Activated naive CD4-positive, alpha-beta T cell treated with anti-CD3 and anti-CD28 coated beads for 36 hours (primary cell): ENCODE measurements at places on chromosomes 11 and 22.

DNA sequence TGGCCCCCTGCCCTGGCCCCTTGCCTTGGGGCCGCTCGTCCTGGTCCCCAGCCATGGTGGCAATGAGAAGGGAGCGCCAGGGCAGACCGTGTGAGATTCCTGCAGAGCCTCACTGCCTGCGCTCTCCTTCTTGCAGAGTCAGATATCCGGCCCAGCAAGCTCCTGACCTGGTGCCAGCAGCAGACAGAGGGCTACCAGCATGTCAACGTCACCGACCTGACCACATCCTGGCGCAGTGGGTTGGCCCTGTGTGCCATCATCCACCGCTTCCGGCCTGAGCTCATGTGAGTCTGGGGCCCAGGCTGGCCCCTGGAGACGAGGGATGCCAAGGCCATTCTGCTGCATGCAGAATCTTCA is 114.1 kb downstream of the MICAL2 start:
- peak overlapping the region; percentile 82 for H3K27ac ChIP-seq
- H3K4me1 ChIP-seq, result peaks cover 31% of the 10 kb centered on the region
- no peaks in the 10 kb centered on the region for H3K27me3 ChIP-seq

GRCh38 chr11:120074076-120074475 is 63.8 kb downstream of the TRIM29 start:
- H3K4me3 ChIP-seq, result no peak overlapping the region
- no peak for DNase-seq
- H3K4me1 ChIP-seq, result no peaks in the 10 kb centered on the region
- no peak overlapping the region for H3K27ac ChIP-seq
- no peaks in the 10 kb centered on the region for H3K36me3 ChIP-seq

- H3K27ac ChIP-seq, result no peak overlapping the region
- H3K36me3 ChIP-seq, result peaks cover 2% of the 10 kb centered on the region
- H3K4me3 ChIP-seq, result no peak overlapping the region
These were observed 3.4 kb downstream of the GUCY1A2 start for GRCh38 chr11:107014871-107015270.

- H3K4me3 ChIP-seq, result no peak overlapping the region
- H3K36me3 ChIP-seq, result no peaks in the 10 kb centered on the region
- no peaks in the 10 kb centered on the region for H3K4me1 ChIP-seq
These were observed 218.7 kb upstream of the BLID start for GRCh38 chr11:122334546-122335339.

DNA sequence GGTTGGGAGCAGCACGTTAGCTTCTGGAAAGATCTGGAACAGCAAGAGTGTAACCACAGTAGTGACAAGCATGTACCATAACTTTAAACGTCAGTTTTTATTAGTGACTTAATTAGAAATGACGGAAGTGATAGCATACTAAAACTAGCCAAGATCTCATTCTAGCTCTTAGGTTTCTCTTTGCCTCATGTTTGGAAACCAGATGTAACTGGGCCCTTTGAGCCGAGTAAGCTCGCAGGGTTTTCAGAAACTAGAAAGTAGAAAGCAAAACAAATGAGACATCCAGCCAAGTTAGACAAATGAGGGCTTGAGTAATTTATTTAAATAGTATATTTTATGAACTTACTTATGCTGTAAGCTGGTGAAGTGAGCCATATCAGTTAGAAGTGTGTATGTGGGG is 40.2 kb upstream of the SLC5A12 start:
- H3K27ac ChIP-seq, result no peak overlapping the region
- no peaks in the 10 kb centered on the region for H3K36me3 ChIP-seq
- H3K27me3 ChIP-seq, result no peaks in the 10 kb centered on the region

DNA sequence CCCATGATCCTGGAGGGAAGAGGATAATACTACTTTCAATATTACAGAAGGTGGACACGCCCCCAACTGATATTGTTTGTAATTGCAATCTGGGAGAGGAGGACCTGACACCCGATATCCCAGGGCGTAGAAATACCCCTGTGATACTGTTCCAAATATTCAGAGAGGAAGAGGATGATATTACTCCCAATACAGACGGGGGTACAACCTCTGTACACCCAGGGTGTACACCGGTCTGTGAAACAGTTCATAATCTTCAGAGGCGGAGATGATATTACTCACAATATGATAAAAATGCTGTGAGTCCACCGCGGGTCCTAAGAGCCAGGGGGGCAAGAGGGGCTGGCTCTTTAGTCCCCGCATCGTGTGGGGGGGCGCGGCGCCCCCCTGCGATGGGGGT is 57.2 kb upstream of the ALDH3B2 start:
- no peaks in the 10 kb centered on the region for H3K36me3 ChIP-seq
- H3K4me3 ChIP-seq, result peak overlapping the region; percentile 55
- H3K4me1 ChIP-seq, result peaks cover 25% of the 10 kb centered on the region

GRCh38 chr11:82195283-82195682 is 538.4 kb downstream of the FAM181B start:
- no peak overlapping the region for H3K27ac ChIP-seq
- no peaks in the 10 kb centered on the region for H3K36me3 ChIP-seq
- no peak overlapping the region for H3K4me3 ChIP-seq
- no peak for DNase-seq
- H3K4me1 ChIP-seq, result no peaks in the 10 kb centered on the region

DNA sequence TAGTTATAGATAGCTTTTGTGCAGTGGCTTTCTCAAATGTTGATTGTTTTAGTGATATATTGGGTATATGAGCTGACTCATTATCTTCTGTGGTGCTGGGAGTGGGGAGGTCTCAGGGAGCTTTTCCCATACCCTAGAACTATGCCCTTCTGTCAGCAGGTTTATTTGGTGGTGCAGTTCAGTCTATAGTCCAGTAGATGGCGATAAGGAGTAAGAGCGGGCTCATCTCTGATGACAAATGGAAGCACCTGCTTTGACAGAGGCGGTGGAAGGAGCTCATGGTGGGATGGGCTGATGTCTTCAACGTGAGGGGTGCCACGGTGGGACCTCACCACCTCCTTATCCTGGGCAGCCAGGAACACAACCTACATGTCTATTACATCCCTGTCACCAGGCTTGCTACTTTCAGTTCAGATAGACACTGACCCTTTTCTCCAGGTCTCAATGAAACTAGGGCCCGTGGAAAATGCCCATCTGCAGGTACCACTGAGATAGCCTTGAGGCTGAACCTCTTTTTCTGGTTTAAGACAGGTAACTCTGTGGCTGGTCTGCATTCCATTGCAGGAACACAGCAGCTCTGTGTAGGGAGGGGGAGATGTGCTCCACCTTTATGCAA is 13.0 kb upstream of the OR6A2 start:
- no peaks in the 10 kb centered on the region for H3K4me1 ChIP-seq
- peak; percentile 45 for DNase-seq
- no peak overlapping the region for H3K4me3 ChIP-seq

GRCh38 chr11:130068986-130069658 is 572 bp upstream of the APLP2 start:
- DNase-seq, result peak; percentile 53
- peaks cover 23% of the 10 kb centered on the region for H3K4me1 ChIP-seq

DNA sequence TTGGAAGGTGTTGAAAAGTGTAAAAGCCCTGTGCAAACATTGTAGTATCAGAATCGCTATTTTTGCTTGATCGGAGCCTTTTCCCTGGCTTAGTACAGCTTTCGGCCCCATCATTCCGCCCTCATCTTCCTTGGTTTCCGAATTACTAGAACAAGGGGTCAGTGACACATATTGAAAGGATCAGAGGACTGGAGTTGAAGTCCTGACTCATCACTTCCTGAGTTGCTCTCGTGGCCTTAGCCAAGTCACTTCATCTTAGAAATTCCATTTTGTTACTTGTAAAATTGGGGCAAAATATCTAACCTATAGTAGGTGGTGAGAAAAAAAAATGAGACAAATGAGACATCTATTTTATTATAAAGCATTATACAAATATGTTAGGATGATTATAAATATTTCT is 375.0 kb downstream of the NTM start:
- H3K27ac ChIP-seq, result no peak overlapping the region
- peaks cover 2% of the 10 kb centered on the region for H3K27me3 ChIP-seq
- H3K36me3 ChIP-seq, result no peaks in the 10 kb centered on the region
- H3K4me1 ChIP-seq, result no peaks in the 10 kb centered on the region

GRCh38 chr11:45798793-45799441 is 6.0 kb upstream of the SLC35C1 start:
- no peak for DNase-seq
- H3K4me3 ChIP-seq, result no peak overlapping the region
- H3K27ac ChIP-seq, result no peak overlapping the region
- H3K27me3 ChIP-seq, result no peaks in the 10 kb centered on the region
- H3K36me3 ChIP-seq, result no peaks in the 10 kb centered on the region

DNA sequence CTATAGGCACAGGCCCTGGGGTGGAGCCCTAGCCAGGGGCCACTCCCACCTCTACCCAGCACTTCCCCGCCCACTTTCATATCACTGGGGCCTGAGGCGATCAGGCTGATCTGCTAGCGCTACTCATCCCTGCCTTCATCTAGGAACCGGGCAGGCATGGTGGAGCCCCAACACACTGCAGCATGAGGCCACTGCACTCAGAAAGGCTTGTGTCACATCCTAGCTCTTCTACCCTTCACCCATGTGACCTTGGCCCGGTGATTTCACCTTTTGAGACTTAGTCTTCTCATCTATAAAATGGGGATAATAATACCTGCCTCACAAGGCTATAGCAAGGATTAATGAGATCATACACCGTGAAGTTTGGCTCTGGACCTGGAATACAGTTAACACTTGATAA is 18.1 kb upstream of the GDPD5 start:
- no peaks in the 10 kb centered on the region for H3K4me1 ChIP-seq
- no peaks in the 10 kb centered on the region for H3K36me3 ChIP-seq
- no peak overlapping the region for H3K27ac ChIP-seq
- no peak overlapping the region for H3K4me3 ChIP-seq

DNA sequence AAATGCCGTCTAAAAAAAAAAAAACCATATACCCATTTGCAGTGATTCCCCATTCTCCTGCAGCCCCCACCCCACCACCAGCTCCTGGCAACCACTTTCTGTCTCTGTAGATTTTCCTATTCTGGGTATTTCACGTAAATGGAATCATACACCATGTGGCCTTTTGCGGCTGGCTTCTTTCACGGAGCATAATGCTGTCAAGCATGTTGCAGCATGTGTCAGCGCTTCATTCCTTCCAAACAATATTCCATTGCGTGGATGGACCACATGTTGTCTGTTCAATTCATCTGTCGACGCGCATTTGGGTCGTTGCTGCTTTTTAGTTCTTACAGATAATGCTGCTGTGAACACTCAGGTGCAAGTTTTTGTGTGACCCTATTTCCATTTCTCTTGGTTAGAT is 14.8 kb upstream of the EMID1 start:
- no peak overlapping the region for H3K27ac ChIP-seq
- peaks cover 3% of the 10 kb centered on the region for H3K27me3 ChIP-seq
- no peak overlapping the region for H3K4me3 ChIP-seq
- H3K4me1 ChIP-seq, result no peaks in the 10 kb centered on the region
- H3K36me3 ChIP-seq, result no peaks in the 10 kb centered on the region
- DNase-seq, result no peak

DNA sequence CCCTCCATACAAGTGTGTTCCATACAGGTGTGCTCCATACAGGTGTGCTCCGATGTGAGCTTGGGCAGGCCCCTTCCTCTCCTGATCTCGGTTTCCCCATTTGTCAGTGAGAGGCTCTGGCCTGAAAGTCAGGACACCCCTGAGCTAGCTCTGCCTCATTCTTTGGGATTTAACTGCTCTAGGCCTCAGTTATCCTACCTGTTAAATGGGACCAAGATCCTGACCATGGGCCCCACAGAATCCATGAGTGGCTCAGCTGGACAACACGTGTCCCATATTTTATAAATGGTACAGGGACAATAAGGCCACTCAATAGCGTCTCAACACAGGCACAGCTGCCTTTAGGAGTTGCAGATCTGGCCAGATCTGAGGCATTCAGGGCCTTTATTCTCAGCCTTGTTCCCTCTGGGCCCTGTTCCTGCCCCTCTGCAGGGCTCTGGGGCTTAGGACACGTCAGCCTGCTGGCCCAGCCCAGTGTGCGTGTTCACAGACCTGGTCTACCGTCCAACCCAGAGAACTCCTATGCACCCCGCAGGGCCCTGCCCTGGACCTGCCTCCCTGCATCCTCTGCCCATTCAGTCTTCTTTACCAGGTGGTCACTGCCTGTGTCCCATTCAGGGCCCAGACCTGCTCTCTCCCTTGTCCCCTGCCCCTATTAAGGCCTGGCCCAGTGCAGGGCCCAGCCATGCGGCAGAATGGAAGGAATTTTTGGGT is 18.9 kb upstream of the IGLL1 start:
- H3K27me3 ChIP-seq, result no peaks in the 10 kb centered on the region
- H3K27ac ChIP-seq, result no peak overlapping the region
- no peaks in the 10 kb centered on the region for H3K36me3 ChIP-seq

- H3K4me3 ChIP-seq, result no peak overlapping the region
- no peak for DNase-seq
- H3K27ac ChIP-seq, result peak overlapping the region; percentile 79
- H3K36me3 ChIP-seq, result peaks cover 7% of the 10 kb centered on the region
These were observed 18.2 kb downstream of the LIMK2 start for GRCh38 chr22:31230155-31230870.

DNA sequence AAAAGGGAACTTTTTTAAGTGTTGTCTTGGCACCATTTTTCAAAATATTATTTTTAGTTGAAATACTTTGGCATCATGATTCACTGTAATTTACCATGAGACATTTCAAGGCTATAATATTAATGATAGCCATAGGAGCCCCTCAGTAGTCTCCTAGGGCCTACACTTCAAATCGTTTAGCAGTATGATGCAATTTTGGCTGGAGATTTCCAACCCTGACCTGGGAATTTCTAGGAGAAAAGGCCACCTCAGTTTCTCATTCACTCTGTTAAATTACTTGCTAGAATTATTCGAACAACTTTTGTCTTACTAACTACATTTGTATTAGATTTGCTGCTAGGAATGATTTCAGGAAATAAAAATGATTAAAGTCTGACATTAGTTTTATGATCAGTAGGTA is 1610.9 kb upstream of the RAG2 start:
- no peaks in the 10 kb centered on the region for H3K27me3 ChIP-seq
- H3K4me1 ChIP-seq, result no peaks in the 10 kb centered on the region
- DNase-seq, result no peak
- no peaks in the 10 kb centered on the region for H3K36me3 ChIP-seq
- no peak overlapping the region for H3K27ac ChIP-seq

DNA sequence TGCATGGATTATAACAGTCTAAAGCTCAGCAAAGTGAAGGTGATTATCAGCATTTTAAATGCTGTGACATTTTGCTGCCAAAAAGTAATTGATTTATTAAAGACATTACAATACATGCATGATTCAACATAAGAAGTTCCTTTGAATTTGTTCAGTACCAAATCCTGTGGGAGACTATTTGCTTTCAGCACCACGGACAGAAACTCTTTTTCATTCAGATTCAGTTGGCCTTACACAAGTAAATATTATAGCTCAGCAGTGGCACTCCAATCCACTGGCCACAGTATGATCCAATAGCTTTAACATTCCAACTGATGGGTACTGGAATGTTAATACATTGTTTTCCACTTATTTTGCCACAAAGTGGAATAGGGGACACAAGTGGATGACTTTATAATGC is 806.7 kb downstream of the NTM start:
- H3K4me3 ChIP-seq, result no peak overlapping the region
- no peak overlapping the region for H3K27ac ChIP-seq
- H3K27me3 ChIP-seq, result no peaks in the 10 kb centered on the region
- no peaks in the 10 kb centered on the region for H3K4me1 ChIP-seq
- H3K36me3 ChIP-seq, result no peaks in the 10 kb centered on the region
